BJ (cell line): ENCODE measurements at places on chromosomes 1 and 21. TPM values are rescaled to one million over a fixed set of nuclear protein-coding genes. Genes with fewer than 3 reads are reported as not detected.

DNA sequence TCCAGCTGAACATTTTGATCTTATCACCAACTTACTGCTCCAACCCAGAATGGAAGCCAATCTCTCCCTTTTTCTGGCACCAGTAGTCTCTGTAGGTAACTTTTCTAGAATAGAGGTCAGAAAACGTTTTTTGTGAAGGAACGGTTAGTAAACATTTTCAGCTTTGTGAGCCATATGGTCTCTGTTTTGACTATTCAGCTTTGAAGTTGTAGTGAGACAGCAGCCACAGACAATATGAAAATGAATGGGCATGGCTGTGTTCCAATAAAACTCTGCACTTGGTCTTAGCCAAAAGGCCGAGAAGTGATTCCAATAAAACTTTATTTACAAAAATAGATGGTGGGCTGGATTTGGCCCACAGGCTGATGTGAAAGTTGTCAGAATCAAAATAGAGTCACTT lies 28.9 kb downstream of the MAP10 start:
- DNase-seq, result no peak

- no peak for DNase-seq
Observed at GRCh38 chr1:201476670-201477344, 7.8 kb upstream of the PHLDA3 start.

DNA sequence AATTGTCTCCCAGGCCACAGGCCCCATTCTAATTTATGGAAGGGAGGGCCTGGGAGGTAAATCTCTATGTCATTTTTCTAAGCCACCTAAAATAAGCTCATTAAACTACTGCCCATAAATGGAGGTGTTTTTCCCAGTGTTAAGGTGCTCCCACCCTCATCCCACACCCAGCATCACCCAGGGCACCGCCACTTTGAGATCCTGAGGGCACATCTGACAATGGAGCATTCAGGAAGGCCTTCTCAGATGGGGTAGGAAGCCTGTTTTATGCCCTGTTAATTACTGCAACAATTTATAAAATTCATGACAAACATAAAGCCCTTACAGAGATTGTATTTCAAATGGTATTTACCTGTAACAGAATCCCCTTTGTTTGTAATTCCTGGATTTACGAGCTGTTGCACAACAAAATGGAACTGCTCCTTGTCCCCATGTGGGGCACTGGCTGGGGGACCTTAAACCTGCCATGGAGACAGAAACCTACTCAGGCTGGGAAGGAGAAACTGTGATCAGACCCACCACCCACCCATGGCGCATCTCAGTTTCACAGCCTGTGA lies 319.5 kb upstream of the USP24 start:
- DNase-seq, result no peak

The KRTAP11-1 gene
- not detected in 2 replicates for polyA plus RNA-seq

The SPRR1B gene
- not detected in 2 replicates for polyA plus RNA-seq

The FAM167B gene
- polyA plus RNA-seq, result 3.3 and 3.5 TPM in 2 replicates

The PLCH2 gene
- polyA plus RNA-seq, result 0.06 TPM in 2 replicates

GRCh38 chr1:193868425-193868824 lies 682.0 kb upstream of the B3GALT2 start:
- no peak for DNase-seq

DNA sequence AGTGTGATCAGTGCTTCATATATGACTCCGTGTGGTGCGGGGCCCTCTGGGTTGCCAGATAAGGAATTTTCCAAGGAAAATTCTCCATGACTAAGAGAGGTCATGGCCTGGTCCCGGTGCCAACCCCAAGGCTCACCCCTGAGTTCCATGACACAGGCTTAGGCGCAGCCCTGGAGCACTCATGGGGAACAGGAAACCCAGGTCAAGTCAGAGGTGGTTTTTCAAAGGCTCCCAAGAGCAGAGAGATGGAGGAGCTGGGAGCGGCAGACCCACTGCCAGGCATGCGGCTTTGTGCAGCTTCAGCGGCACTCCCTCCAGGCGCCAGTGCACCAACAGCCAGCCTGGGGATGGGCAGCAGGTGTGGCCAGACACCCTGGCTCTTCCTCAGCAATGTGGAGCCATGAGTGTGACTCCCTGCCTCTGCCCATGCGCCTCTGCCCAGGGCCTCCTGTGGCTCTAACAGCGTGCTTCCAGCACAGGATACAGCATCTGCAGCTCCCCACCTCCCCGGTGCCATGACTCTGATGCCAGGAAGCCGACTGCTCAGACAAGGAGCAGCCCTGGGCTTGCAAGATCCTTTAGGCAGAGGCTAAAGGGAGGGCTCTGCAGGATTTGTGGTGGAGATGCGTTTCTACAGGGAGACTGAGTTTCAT lies 47.3 kb downstream of the GPR161 start:
- no peak for DNase-seq

The GALE gene
- 23.8 and 36.1 TPM in 2 replicates for polyA plus RNA-seq

DNA sequence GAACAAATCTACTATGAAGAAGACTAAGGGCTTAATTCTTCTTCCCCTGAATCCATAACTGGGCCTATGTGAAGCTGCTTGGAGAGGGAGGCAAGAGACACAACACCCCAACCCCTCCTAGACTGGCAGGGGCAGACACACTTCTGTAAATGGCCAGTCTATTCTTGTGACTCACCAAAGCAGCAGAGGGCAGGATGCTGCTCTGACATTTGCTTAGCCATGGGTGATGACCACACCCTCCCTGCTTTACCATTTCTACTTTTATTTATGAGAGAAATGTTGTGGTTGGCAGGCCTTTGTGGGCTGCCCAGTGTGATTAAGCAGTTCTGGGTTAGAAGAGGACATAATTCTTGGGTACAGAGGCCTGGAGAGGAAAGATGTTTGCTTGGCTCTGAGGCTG lies 189.8 kb upstream of the DPYD start:
- DNase-seq, result no peak

The PARS2 gene
- polyA plus RNA-seq, result 3.7 and 3.9 TPM in 2 replicates

DNA sequence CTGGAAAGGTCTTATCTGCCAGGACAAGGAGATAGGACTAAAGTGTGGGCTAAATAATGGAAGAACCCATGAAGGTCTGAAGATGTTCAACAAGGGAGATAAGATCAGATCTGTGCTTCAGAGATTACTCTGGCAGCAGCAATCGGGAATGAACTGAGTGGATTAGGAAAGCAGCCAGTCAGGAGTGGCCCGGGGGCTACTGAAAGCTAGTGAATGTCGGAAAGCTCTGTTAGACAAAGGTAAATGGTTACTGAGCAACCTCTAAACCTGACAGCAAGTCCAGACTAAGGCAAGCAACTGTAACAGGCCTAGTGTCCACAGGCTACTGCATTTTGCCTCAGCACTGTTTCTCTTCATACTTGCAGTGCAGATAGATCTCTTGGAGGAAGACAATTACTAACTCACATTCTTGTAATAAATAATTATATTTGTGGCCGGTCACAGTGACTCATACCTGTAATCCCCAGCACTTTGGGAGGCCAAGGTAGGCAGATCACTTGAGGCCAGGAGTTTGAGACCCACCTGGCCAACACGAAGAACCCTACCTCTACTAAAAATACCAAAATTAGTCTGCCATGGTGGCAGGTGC lies 12.5 kb downstream of the IQGAP3 start:
- no peak for DNase-seq

GRCh38 chr1:157691285-157691920 lies 9.2 kb downstream of the FCRL3 start:
- DNase-seq, result no peak
